ENCODE measurements at places on chromosomes 12 and 14. TPM values are rescaled to one million over a fixed set of nuclear protein-coding genes. Genes with fewer than 3 reads are reported as not detected.

ADCY4 gene
- total RNA-seq: 3.4 TPM

PTPN6 gene
- 42.4 TPM for total RNA-seq

NOS1 gene
- total RNA-seq: not detected

DNA sequence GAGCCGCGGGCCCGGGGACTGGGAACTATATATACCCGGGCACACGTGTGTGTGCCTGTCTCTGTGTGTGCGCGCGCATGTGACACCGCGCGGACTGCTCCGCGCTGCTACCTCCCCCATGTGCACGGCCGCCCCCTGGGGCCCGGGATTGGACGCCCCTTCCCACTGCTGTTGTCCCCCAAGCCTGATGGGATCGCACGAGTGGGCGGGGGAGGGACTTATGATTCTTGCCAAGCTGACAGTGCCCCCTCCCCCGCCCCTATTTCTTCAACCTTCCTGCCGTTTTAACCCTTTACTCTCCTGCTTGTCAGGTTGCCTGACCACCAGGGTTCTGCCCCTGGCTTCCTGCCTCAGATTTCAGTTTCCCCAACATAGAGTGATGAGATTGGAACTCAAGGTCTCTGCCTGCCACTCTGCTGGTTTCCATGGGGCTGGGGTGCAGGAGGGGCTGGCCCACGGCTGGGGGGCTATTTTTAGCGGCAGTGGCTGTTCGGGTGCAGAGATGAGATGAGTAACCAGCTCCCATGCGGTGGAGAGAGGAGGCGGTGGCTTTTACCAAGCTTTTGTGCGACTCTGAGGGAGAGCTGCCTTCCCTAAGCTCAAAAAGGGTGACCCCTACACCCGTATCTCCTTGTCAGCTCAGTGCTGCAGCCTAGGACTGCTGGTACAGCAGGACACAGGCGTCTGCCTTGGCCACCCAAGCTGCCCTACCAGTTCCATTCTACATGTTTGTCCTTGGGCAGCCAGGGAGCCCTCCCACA lies at the start of gene DDN:
TSS of gene DDN (minus strand) at position 5 of the 761 bp plus-strand sequence. CDS start 88 bp downstream, outside the sequence.
- DNase-seq: no peak

- no peak for DNase-seq
These were observed 46.2 kb upstream of the KCNH5 start for GRCh38 chr14:63091394-63091996.

DNA sequence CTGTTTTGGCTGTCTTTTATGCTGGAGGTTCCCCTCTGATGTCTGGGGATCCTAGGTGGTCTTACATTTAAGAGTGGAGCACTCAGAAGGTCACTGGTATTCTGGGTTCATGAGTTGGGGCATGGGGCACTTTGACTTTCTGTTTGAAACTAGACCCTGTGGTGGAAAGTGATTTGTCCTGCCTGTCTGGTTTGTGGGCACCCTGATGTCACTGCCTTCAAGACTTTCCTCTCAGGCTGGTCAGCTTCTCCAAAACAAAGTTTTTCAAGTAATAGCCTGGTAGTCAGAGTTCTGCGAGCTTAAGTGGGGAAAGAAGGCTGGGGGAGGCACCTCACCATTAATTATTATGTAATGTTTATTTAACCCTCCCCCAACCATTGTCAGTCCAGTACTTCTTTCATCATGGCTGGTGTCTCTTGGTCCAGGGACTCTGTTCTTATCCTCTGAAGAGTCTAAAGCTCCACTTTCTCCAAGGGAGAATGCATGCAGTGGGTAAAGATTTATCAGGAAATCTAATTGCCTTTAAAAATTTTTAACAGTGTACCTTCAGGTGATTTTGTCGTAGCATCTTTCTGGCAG lies 35.3 kb downstream of the ZC3H14 start:
- DNase-seq: no peak
